ENCODE measurements at places on chromosomes 2 and 18.

GRCh38 chr2:215435280-215435869 is 493 bp downstream of the FN1 start:
- no peak for DNase-seq

DNA sequence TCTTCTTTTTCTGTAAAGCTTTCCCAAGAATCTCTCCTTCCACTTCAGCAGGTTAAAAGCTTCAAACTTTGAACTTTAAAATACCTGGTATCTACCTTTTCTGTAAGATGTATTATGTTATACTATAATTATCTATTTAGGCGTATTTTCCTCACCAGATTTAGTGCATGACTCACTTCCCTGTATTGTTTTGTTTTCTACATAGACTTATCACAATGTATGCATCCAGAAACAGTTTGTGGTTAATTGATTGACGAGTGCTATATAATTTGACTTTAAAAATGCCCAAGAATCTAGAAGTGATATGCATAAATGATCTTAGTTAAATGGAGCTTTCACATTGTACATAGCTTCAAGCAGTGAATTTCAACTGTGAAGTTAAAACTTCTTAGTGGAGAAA is 473.9 kb upstream of the CDH2 start:
- no peak for DNase-seq

- no peak for DNase-seq
Measured at GRCh38 chr2:121286506-121286905, 1.5 kb upstream of the TFCP2L1 start.

- no peak for DNase-seq
Measured at GRCh38 chr18:63757541-63757940, 17.7 kb upstream of the SERPINB7 start.

- DNase-seq = no peak
Measured at GRCh38 chr18:45835057-45835636, 9.7 kb downstream of the SIGLEC15 start.

DNA sequence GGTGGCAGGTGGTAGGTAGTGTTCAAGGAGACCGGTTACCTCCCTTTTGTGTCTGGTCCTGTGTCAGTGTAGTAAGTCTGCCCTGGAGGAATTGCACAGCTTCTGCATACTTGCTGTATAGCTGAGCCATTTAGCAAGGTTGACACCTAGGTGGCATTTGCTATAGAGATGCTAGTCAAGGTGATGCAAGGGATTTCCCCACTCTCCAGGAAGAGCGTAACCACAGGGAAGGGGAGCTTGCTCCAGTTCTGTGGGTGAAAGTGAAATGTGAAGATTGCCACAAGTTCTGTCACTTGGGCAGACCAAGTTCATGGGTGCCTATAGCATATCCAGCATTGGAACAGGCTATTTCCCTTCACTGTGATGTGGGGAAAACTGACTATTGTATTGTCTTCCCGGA is 28.1 kb downstream of the NAT8 start:
- no peak for DNase-seq

- DNase-seq = no peak
Measured at GRCh38 chr2:105104208-105104731, 66.4 kb downstream of the MRPS9 start.

GRCh38 chr2:54945391-54946219 is 104.6 kb downstream of the RTN4 start:
- no peak for DNase-seq

GRCh38 chr2:219689676-219690628 is 62.5 kb downstream of the SLC4A3 start:
- DNase-seq = peak; percentile 6

DNA sequence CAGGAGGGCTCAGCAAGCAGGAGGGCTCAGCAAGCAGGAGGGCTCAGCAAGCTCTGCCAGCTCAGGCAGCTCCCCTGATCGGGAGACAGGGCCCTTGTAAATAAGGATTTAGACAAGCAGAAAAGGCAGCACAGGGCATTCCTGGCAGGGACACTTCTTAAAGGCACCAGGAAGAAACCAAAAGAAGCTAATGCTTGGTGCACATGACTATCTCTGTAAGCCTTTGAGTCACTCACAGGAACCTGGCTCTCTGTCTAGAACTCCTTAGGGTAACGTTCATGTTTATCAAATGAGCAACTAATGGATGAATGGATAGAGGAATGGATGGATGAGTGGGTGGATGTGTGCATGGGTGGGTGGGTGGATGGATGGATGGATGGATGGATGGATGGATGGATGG is 28.4 kb downstream of the TMEM37 start:
- DNase-seq = no peak

DNA sequence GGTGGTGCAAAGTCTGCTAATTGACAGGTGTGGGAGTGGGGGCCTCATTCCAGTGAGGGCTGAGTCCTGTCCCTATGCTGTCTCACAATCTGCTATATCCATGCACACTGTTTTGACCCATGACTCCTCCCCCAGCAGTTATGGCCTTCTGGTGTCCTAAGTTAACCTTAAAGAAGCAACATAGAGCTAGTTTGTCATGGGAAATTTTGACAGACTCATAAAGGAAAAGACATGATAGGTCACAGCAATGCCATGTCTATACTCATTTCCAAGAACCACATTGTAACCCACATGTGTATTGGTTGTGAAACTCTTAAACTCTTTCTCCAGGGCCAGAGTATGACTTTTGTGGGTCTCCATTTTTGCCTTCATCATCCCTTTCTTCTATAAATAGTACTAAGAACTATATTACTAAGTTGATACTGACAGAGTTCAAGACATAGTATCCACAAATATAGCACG is 78.2 kb upstream of the SLC1A4 start:
- no peak for DNase-seq

GRCh38 chr2:138827426-138828054 is 47.4 kb upstream of the NXPH2 start:
- no peak for DNase-seq

GRCh38 chr2:43482961-43483360 is 112.9 kb downstream of the THADA start:
- no peak for DNase-seq

DNA sequence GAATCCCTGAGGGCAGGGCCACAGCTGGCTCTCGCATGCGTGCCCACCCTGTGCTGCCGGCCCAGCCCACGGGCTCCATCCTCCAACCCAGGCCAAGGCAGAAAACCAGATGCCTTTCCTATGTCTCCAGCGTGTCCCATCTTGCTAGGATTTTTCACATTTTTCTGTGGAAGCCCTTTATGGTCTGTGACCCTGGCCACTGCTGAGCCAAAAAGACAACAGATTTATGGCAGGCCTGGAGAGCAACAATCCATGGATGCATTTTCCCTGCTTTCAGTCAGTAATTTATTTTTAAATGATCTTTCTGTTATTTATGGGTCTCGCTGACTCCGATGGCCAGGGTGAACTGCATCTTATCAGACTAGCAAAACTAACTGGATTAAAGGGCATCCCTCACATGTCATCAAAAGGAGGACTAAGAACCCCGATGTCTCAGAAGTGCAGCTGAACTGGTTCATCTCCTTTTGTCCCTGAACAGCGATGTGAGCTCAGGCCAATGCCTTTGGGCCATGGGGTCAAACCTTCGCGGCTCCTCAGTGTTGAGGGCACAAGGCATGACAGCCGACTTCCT is 346.0 kb downstream of the CYRIA start:
- no peak for DNase-seq

GRCh38 chr2:98504381-98505109 is 59.9 kb downstream of the INPP4A start:
- no peak for DNase-seq

DNA sequence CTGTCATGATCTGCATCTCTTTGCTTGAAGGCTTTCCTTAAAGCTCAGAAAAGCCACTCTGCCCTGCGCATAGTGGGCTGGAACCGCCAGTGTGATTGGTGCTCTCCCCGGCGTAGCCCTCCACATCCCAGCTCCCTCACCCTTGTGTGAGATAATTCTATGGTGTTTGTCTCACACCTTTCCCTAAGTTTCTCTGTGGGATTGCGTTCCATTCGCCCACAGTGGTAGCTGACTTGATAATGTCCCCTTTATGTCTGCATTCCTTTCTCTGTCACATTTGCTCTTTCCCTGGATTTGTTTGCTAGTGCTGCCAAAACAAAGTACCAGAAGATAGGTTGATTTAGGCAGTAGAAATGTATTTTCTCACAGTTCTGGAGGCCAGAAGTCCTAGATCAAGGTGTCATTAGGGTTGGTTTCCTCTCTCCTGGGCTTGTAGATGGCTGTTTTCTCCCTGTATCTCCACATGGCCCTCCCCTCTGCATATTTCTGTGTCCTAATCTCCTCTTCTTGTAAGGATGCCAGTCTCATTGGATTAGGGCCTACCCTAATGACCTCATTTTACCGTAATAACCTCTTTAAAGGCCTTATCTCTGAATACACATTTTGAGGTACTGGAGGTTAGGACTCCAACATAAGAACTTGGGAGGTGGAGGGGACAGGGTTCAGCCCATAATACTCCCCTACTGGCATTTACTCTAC is 7.4 kb upstream of the TMEM87B start:
- DNase-seq = no peak

Measured in stimulated activated CD4-positive, alpha-beta T cell treated with anti-CD3 and anti-CD28 coated beads, Interleukin-2, amount 100 ng/mL, for 4 hours (primary cell).